ENCODE measurements at places on chromosomes 2 and 18. TPM values are rescaled to one million over a fixed set of nuclear protein-coding genes. Genes with fewer than 3 reads are reported as not detected.

DNA sequence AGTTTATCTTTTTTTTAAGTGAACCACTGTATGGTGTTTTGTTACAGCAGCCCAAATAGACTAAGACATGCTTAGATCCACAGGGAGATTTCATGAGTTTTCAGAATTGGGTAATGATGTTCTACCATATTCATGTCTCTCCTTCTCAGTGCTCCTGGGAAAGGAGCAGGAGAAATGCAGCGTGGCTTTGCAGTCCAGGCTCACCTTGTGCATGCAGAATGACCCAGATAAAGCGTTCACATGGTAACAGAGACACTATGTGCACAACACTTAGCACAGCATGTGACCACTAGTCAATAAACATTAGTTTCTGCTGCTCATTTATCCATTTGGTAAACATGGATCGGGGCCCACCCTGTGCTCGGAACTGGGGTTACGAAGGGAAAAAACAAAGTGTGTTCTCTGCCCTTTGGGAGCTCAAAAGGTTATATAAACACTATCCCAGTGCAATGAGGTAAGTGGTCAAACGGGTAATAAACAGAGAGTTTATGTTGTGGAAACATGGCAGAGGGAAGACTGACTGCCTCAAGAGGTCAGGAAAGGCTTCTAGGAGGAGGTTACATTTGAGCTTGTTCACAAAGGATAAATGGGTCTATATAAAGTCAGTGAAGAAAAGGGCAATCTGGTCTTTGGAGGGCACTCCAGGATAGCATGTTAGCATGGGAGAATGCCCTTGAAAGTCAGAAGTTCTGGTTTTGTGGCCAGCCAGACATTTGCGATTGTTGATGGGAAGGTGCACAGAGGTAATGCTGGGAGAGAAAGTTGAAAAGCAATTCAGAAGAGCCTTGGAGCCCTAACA is 299.2 kb downstream of the TDRD15 start:
- no peak for DNase-seq

GRCh38 chr2:180370511-180371205 is 363.6 kb upstream of the CWC22 start:
- DNase-seq = no peak

DNA sequence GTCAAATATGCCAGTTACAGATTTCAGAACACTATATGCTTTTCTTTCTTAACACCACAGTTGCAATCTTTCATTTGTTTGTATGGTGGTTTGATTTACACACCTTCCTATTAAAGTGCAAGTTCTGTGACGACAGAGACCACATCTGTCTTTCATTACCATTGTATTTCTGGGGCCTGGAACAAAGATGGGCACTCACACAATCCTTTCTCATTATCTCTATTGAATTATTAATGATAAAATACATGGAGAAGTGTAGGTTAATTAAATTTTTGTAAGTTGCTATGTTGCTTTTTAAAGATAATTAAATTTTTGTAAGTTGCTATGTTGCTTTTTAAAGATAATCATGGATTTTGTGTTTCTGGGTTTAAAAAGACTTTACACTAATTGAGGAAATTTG is 79.9 kb downstream of the KCTD18 start:
- no peak for DNase-seq

The APOB gene
- polyA plus RNA-seq = 0.49 TPM

The ACMSD gene
- not detected for polyA plus RNA-seq

The LIMS4 gene
- 2.8 TPM for polyA plus RNA-seq
